Naive B cell (primary cell): ENCODE measurements at places on chromosomes 1 and 21.
A peak's percentile ranks its signal among the peaks of the same experiment; 100 is the strongest.

DNA sequence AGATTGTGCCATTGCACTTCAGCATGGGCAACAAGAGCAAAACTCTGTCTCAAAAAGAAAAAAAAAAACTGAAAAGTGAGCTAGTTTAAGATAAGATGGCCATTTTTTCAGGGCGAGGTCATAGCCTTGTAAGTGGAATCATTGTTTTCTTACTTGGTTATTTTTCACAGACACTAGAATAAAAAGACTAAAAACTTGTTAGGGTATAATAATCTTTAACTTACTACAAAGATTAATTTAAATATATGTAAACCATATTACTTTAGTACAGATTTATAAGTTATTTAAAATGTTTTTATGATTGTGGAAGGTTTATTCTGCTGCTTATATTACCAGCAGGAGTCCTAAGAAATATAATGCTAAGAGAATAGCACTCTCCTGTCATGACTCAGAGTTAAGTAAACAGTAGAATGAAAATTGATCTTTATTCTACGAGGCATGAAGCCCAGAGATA is 23.5 kb downstream of the ANGPTL1 start:
- DNase-seq: no peak

DNA sequence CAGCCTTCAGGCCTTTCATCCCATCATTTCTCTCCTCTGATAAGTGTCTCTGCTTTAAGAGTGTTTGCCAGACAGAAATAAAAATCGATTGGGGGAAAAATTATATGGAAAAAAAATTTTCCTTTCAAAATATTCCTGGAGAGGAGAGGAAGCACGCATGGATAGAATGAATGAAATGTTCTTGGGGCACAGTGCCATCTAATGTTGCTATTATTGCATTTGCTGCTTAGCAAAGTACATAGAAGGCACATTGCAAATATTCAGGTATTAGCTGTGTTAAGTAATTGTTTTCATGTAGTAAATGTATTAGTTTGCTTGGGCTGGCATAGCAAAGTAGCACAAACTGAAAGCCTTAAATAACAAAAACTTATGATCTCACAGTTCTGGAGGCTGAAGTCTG is 18.1 kb downstream of the B3GALT5 start:
- no peak for DNase-seq

- DNase-seq: no peak
These were observed 79.7 kb downstream of the ENAH start for GRCh38 chr1:225573216-225573615.

- no peak for DNase-seq
These were observed 28.3 kb downstream of the SCP2 start for GRCh38 chr1:52955129-52955970.

GRCh38 chr1:201754353-201754752 is 74.6 kb upstream of the IPO9 start:
- no peak for DNase-seq

DNA sequence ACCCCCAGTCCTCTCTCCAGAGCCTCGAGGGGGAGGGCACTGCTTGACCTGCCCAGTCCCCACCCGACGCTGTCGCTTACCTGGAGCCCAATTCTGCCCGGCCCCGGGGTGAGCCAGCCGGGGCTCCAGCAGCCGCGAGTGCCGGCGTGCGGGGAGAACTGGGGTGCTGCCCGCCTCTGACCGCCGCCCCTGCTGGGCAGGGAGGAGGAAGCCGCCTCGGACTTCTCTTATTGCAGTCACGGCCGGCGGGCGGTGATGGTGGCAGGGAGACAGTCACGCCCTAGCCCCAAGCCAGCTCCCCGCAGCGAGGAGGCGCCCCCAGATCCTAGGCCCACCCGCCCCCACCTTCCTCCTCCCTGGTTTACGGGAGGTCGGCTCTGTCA is at the start of gene FGR:
FGR (minus strand) TSS at position 201 of the 383 bp plus-strand sequence. CDS start 11,269 bp downstream, outside the sequence.
- DNase-seq: peak; percentile 33

DNA sequence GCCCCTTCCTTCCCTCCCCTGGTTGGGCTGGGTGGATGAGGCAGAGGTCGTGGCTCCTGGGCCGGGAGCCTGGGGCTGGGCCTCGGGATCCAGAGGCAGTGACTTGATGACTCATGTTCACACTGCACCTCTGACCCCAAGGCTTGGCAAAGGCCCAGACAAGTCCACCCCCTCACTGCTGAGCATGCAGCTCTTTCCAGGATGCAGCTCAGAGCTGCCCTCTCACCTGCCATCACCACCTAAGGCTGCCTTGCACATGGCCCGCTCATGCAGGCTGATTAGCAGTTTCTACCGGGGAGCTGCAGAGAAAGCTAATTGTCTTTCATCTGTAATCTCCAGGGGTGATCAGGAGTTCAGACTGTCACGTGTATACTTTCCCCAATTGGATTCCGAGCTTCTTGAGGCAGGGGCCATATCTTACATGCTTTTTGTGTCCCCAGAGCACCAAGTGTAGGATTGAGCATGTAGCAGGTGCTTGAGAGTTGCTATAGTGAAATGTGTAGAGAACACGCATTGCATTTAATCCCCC is 62.1 kb downstream of the LRRN2 start:
- DNase-seq: no peak

- no peak for DNase-seq
These were observed 4.2 kb downstream of the B3GALT6 start for GRCh38 chr1:1236176-1236763.

DNA sequence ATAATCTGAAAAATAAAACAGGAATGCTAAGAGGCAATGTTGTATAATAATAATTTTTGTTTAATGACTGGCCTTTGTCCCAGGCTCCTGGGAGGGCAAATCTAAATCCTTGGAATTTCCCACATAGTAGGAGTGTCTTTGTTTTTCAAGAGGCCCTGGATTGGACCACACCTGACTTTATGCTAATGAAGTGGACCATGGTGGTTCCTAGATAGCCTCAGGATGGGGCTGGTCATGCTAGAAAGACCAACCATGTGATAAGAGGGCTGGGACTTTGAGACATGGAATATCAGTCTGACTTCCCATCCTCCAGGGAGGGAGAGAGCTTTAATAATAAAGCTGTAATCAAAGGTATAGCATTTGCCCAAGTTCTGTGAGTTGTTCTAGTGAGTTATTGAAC is 138.2 kb upstream of the RAB4A start:
- no peak for DNase-seq

GRCh38 chr1:34371829-34372532 is 195.3 kb downstream of the C1orf94 start:
- no peak for DNase-seq

- no peak for DNase-seq
These were observed 1.0 kb downstream of the IQGAP3 start for GRCh38 chr1:156571261-156571852.

DNA sequence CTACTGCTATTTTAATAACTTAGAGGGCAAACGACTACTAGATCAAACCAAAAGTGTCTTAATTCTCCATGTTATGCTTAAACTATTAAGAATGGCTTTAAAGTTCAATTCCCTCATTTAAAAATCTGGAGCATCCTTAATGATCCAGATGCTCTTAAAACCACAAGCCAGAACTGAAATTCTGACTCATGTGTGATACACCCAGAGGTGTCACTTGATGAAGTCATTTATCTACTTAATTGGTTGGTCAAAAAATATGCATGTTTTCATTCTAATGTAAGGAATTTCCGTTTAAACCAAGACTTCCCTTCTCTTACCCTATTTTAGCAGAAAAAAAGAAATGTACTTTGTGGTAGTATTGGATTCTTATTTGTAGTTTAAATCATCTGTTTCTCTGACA is 1261.2 kb upstream of the B3GALT2 start:
- no peak for DNase-seq

DNA sequence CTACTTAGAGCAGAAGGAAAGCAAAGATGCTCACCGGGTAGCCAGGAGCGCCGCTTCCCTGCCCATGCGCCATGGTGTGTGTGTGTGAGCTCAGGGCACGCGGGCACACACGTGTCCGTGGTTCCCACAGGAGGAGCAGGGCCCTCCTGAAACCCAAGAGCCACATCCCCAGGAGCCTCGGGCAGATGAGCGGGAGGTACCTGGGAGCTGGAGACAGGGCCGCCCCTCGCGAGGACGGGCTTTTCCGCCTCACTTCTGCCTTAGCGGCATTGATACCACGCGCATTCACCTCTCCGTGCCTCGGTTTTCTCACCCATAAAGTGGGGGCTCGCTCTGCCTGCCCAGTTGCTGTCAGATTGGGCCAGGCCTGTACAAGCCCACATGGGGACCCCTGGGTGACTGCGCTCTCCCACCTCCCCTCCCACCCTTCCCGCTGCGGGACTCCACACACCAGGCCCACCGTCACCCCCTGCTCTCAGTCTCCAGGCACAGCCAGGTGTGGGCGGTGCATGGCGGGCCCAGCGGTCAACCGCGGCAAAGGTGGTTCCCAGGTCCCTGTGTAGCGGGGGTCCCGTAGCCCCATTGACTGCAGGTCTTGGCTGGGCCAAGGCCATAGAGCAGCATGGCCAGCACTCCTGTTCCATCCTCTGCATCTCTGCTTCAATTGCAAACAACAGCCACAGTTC is 66.3 kb downstream of the SIK1 start:
- no peak for DNase-seq

DNA sequence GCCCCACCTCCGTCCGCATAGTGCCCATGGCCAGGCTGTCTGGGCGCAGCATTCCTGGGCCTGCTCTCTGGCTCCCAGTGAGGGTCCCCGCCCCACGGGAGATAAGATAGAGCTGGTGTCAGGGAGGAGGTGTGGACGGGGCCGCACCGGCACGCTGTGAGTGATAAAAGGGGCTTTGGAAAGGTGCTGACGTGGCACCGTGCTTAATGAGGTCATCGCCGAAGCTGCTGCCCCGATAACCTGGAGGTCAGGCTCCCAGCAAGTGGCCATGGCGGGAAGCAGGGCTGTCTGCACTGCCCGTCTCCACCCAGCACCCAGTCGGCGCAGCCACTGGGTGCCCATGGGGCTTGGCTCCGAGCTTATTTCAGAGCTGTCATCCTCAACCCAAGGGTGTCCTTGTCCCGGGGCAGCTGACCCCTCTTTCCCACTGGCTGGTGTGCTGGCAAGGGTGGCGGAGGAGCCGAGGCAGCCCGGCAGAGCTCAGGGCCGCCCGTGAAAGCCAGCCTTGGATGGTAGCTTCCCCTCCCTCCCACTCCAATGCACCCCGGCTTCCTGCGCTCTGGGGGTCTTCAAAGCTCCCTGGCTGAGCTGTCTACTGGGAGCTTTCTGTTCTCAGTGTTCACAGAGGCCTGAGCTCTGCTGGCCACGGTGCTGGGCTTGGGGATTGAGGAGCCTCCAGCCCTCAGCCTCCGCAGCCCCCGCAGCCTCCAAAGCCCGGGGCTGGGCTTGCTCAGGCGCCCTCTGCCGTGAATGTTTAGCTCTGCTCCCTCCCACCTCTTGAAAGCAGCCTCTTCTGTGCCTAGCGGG is 105.1 kb upstream of the ARHGEF16 start:
- no peak for DNase-seq

DNA sequence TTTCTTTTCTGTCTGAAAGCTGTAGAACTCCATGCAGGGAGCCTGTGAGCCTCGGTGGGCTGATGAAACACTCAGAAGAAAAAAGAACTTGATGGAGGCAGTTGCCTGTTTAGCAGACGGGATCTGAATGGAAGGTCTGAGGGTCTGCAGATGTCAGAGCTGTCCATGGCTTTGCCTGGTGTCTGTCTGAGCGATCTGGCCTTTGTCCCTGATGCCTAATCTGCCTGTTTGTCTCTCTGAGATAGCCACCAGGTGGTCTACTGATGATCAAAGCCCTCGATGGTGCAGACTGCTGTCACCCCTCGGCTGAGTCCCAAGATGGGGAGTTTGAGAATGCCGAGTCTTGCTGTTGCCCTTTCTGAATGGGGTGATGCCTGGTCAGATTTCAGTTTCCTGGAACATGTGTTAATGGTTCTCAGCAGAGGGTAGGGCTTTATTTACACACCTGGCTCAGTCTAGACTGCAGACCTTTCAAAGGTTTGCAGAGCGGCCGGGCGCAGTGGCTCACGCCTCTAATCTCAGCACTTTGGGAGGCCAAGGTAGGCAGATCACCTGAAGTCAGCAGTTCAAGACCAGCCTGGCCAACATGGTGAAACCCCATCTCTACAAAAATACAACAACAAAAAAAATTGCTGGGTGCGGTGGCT is 90.4 kb downstream of the KIF26B start:
- no peak for DNase-seq

DNA sequence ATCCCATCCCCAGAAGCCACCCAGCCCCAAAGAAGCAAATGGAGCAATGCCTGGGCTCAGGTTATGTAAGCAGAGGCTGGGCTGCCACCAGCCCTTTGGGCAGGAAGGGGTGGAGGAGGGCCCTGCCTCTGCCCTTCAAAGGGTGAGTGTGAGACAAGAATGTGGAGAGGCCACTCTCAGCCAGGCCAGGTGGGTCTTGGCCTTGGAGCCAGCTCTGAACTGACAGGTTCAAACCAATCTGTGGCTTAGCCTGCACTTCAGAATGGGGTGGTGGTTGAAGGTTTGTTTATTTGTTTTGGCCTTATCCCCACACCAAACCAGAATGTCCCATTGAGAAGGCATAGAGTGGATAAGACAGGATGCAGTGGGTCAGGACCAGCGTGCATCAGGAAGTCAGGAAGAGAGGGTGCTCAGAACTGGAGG is 29.8 kb downstream of the C1orf116 start:
- DNase-seq: no peak

DNA sequence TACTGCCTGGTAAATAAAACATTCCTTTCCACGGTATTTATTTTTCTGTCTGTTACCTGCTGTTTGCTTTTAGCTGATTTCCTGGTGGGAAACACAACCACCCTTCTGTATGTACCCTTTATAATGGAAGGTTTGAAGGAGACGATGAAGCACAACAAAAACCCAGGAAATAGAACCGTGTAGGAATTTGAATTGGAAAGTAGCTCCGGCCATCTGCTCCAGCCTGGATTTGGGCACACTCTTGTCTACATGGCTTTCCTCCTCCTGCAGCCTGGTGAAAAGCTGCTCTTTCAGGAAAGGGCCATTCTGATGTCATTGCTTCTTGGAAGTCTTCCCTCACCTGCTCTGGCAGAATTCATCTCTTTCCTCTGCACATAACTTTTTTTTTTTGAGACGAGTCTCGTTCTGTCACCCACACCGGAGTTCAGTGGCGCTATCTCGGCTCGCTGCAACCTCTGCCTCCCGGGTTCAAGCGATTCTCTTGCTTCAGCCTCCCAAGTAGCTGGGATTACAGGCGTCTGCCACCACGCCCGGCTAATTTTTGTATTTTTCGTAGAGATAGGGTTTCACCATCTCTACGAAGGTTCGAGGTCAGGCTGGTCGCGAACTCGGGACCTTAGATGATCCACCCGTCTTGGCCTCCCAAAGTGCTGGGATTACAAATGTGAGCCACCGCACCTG is 2.7 kb downstream of the AK4 start:
- no peak for DNase-seq

DNA sequence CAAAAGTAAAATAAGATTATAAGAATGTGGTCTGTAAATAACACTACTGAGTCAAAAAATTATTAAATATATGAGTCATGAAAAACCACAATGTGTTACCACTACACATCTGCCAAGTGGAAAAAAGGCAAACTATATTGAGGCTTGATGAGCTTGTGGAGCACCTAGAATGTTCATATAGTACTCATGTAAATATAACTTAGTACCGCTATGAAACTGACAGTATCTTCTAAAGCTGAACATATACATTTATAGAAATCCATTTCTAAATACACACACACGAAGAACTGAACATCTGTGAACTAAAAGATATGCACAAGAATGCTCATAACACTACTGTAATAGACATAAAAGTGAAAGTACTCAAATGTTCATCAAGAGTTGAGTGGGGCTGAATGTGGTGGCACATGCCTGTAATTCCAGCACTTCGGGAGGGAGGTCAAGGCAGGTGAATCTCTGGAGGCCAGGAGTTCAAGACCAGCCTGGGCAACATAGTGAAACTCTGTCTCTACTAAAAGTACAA is 18.5 kb upstream of the GBP3 start:
- no peak for DNase-seq
